ENCODE measurements at places on chromosomes 1 and 21.
A peak's percentile ranks its signal among the peaks of the same experiment; 100 is the strongest.

GRCh38 chr1:3903141-3904005 is 3.3 kb upstream of the C1orf174 start:
- no peak for DNase-seq

GRCh38 chr1:93471911-93472310 is 24.0 kb downstream of the FNBP1L start:
- DNase-seq, result peak; percentile 87

GRCh38 chr1:42730988-42731387 is 9.0 kb downstream of the CLDN19 start:
- peak; percentile 11 for DNase-seq

DNA sequence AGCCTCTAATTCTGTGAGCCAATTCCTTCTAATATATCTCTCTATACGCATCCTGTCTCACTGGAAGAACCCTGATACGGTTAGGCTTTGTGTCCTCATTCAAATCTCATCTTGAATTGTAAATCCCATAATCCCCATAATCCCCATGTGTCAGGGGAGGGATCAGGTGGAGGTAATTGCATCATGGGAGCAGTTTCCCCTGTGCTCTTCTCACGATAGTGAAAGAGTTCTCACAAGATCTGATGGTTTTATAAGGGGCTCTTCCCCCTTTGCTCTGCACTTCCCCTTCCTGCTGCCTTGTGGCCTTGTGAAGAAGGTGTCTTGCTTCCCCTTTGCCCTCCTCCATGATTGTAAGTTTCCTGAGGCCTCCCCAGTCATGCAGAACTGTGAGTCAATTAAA is 116.1 kb downstream of the MRPS6 start:
- no peak for DNase-seq

GRCh38 chr1:1943834-1944570 is 24.9 kb upstream of the TMEM52 start:
- peak; percentile 8 for DNase-seq

DNA sequence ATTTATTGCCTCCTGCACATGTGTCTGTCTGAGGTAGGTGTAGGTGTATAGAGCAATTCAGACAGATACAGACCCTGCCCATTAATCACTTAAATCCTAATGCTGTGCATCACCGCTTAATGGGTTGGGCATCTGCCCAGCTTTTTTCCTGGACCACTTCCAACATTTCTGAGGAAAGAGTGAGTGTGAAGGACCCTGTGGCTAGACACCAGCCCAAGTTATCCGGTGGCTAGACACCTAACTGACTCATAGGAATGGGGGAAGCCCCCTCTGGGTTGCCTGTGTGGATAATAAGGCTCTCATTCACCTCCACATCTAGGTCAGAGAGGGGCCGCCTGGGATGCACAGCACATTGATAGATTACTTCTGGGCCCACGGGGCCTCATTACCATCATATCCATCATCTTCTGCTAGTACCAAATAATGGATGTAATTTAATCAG is 121.1 kb upstream of the RAVER2 start:
- peak; percentile 36 for DNase-seq

DNA sequence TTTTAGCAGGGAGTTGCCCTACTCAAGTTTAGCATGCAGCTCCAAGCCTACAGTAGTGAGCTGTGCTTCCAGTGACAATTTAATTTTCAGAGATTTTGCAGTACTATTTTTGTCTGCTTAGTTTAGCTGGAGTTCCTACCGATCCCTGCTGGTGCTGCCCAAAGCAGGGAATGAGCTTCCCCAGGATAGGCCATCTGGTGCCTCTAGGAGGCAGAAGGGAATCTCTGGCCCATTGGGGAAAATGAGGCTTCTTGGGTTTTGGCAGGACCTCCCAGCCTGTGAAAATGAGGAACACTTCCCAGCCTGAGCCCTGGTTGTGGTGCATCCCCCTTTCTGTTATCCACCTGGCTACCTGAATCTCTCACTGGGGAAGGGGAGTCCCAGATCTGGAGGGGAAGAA is 149.2 kb downstream of the RASAL2 start:
- no peak for DNase-seq

DNA sequence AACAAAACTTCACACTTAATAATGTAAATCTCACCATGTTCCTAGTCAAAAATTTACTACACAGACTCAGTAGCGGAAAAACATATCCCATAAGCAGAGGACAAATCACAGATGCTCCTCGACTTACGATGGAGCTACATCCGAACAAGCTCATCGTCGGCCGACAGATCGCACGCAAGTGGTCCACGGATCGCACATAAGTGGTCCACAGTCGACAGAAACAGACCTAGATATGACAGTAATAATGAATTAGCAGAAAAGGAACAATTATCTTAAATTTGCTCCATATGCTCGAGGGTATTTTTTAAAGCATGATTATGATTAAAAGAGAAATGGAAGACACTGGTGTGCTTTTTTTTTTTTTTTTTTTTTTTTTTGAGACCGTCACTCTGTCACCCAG is 36.3 kb downstream of the WDR4 start:
- DNase-seq, result no peak

GRCh38 chr1:102120910-102121309 is 124.2 kb upstream of the OLFM3 start:
- no peak for DNase-seq

DNA sequence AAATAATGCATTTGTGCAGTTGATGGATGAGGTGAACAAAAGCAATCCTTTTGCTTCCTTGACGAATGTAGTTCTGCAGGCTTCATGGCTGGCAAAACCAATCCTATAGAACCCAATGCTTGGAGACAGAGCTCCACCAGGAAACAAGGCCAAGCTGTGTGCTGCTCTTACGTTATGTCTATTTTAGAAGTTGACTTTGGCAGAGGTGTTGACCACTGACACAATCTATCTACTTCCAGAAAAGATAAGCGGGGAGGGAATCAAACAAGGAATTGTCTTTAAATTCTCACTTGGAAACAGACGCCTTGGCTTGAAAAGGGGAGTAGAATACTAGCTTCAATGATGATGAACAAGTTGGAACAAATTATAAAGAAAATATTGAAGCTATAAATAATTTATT is 211.2 kb downstream of the SETD4 start:
- DNase-seq, result peak; percentile 95

DNA sequence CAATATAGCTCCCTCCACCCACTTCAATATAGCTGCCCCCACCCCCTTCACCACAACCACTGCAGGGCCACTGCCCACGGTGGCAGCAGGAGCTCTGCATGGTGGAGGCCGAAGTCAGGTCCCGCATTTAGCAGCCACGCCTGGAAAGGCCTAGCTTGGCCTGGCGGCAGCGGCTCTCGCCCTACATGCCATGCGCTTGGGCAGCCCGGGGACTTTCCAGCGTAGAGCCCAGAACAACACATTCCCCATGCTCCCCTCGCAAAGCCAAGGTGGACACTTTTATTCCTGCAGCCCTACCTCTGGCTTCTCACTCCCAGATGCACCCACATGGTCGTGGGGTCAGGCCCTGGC is 37.1 kb downstream of the LHX4 start:
- DNase-seq, result no peak

DNA sequence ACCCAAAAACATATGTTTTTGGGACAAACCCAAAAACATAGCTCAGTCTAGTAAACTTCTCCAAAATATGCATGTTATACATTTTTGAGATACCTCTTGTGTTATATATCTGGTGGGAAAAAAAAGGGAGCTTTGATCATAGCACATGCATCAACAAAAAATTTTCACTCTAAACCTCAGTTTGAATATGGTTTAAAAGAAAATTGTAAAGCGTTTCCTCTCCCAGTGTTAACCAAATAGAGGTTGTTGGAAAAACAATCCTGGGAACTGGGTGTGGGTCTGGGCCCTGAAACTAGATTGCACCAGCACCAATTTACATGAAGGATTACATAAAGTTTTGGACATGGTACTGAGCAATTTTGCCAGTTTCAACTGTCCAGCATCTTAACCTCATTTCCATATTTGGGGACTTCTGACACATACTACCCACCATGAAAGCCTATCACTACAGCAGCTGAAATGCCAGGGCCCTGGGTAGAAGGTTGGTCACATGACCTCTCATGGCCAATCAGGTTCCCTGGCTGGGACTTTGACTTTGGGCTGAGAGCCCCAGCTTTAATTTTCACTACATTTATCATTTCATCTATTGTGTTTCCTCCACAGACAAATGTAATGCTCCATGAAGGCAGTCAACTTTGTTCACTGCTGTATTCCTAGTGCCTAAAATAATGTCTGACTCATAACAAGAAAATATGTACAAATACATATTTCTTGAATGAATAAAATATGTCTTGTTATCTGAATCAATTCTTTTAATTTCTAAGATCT is 150.7 kb downstream of the SETD4 start:
- DNase-seq, result peak; percentile 47

GRCh38 chr1:109466125-109466451 is 258 bp upstream of the SYPL2 start:
- peak; percentile 6 for DNase-seq

DNA sequence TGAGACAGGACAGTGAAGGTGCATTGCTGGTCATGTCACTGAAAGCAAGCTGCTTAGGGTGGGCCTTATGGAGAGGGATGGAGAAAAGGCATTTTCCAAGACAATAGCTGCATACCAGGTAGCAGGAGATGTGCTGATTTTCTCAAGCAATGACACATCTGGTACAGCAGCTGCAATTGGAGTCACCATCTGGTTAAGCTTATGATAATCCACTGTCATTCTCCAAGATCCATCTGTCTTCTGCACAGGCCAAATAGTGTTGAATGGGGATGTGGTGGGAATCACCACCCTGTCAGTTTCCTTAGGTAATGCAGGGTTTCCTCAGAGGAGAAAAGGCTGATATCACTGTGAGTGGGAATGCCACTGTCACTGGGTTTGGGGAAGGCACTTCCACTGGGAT is 54.6 kb downstream of the ADSS2 start:
- DNase-seq, result no peak

DNA sequence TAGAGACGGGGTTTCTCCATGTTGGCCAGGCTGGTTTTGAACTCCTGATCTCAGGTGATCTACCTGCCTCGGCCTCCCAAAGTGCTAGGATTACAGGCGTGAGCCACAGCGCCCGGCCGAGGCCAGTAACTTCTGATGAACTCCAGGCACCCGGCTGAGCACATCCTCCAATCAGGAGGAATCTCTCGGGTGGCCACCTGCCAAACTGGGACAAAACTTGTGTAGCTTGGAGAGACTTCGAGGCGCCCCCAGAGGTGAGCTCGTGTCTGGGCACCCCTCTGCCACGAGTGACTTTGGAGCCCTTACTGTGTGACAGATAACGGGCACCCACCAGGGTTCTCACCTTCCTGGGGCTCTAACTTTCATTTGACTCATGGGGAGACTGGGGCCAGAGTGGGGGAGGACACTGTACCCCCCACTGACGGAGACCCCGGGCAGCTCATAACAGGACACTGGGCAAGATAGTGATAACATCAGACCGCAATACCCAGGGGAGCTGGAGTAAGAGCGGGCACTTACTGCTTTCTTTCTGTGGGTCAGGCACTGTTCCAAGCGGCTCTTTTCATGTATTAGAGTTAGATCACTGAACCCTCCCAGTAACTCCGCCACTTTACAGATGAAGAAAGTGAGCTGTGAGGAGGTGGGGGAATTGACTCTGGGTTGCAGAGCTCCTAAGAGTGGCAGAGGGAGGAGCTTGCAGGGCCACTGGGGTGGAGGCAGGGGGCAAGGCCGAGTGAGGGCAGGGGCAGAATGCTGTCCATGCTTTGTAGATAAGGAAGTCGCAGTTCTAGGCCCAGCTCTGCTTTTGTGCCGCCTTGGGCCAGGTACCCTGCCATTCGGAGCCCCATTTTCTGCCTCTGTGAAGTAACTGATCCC is 1.9 kb upstream of the PADI2 start:
- DNase-seq, result peak; percentile 55

- no peak for DNase-seq
Measured at GRCh38 chr1:241115784-241116183, 241.2 kb downstream of the RGS7 start.

DNA sequence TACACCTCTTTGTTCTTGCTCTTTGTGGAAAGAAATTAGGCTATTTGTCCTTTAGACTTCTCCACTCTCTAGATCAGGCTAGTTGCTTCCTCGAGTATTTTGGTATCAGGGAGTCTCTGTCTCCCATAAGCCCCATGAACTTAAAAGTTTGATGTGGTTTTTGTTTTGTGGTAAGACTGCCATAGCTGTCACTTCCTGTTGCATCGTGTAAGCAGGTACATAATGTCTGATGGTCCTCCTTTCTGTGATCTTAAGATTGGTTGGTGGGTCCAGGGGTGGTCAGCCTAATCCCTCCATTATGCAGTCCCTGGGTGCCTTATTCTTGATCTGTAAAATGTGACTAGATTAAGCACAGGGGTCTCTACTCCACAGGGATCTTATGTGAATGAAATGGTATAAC is 23.1 kb downstream of the CD53 start:
- DNase-seq, result no peak

GRCh38 chr1:30449428-30450147 is 273.8 kb downstream of the MATN1 start:
- no peak for DNase-seq

- DNase-seq, result no peak
Measured at GRCh38 chr1:25544819-25545218, 1.4 kb downstream of the LDLRAP1 start.

DNA sequence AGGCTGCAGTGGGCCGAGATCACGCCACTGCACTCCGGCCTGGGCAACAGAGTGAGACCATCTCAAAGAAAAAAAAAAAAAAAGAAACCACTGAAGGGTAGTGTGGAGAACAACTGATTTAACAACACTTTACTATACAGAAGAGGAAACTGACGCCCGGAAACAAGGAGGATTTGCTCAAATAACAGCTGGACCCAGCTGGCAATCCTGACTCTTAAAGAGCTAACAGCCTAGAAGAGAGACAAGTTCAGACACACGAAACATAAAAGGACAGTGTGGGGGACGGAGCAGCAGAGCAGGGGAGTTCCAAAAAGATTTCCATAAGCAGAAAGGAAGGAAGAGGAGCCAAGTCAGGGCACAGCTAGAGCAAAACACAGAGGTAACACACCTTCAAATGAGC is 4.4 kb downstream of the ECHDC2 start:
- no peak for DNase-seq

DNA sequence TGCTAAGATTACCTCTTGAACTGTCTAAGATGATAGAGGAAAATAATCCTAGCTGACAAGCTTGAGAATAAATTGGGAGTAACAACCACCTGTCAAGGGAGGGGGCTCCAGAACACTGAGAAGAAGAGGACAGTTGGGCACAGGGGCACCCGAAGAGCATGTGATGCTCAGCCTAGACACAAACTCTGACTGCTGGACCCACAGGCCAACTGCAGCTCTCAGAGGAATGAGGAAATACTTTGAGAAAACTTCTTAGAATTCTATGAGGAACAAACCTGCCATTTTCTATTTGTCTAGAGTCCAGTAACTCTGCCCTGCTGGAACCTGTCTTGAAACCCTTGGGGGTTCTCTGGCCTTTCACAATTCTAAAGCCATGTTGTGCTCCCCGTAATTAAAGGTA is 124.1 kb upstream of the KCNK2 start:
- DNase-seq, result no peak
